ENCODE measurements at places on chromosomes 2 and 18. TPM values are rescaled to one million over a fixed set of nuclear protein-coding genes. Genes with fewer than 3 reads are reported as not detected.

The CNGA3 gene
- total RNA-seq, result 0.51 TPM

The TPO gene
- total RNA-seq, result 4.4 TPM

The MAP3K20 gene
- total RNA-seq, result 305 TPM

The EDAR gene
- 0.31 TPM for total RNA-seq

The ARHGAP28 gene
- total RNA-seq, result 26.0 TPM

The LRRTM4 gene
- total RNA-seq, result 2.4 TPM

The LYPD6B gene
- 1.7 TPM for total RNA-seq

The NCKAP5 gene
- 18.4 TPM for total RNA-seq

The MPP4 gene
- total RNA-seq, result 0.51 TPM

The DOK6 gene
- 3.9 TPM for total RNA-seq

The AMER3 gene
- total RNA-seq, result not detected

The TMEM163 gene
- total RNA-seq, result 0.72 TPM

The IL36A gene
- total RNA-seq, result 0.72 TPM

The PLCD4 gene
- total RNA-seq, result 31.0 TPM

The TSPYL6 gene
- total RNA-seq, result 0.21 TPM

The PLGLB2 gene
- 2.6 TPM for total RNA-seq

The EPHA4 gene
- 26.2 TPM for total RNA-seq

The RTP5 gene
- total RNA-seq, result not detected

The SKOR2 gene
- not detected for total RNA-seq

The DNER gene
- 1.3 TPM for total RNA-seq

The CHN1 gene
- total RNA-seq, result 19.7 TPM

The CERS6 gene
- total RNA-seq, result 49.6 TPM

The HOXD3 gene
- total RNA-seq, result 1.9 TPM

The HDHD2 gene
- total RNA-seq, result 24.1 TPM

The PAIP2B gene
- 16.2 TPM for total RNA-seq

The ACKR3 gene
- 12.2 TPM for total RNA-seq

The UGT1A7 gene
- total RNA-seq, result 1.3 TPM

The TNFAIP6 gene
- total RNA-seq, result 10.8 TPM

The CROCC2 gene
- total RNA-seq, result not detected

The SERPINB4 gene
- total RNA-seq, result not detected

The ITPRID2 gene
- total RNA-seq, result 138 TPM

The ATP6V1B1 gene
- 4.3 TPM for total RNA-seq

The TMEM247 gene
- not detected for total RNA-seq

The MAP3K19 gene
- total RNA-seq, result 0.21 TPM

The NYAP2 gene
- total RNA-seq, result 0.10 TPM

The HTR2B gene
- total RNA-seq, result 0.31 TPM

The MC2R gene
- not detected for total RNA-seq

The DCDC2C gene
- not detected for total RNA-seq

The SLC4A5 gene
- 2.6 TPM for total RNA-seq

The SF3B1 gene
- 314 TPM for total RNA-seq

The PUM2 gene
- 110 TPM for total RNA-seq

The FHOD3 gene
- total RNA-seq, result 33.0 TPM

The TRIM43 gene
- not detected for total RNA-seq

The TCF7L1 gene
- total RNA-seq, result 11.1 TPM

The COL6A3 gene
- total RNA-seq, result 661 TPM

The MAP2 gene
- 11.5 TPM for total RNA-seq

The ST6GAL2 gene
- total RNA-seq, result 7.1 TPM

The INO80B gene
- total RNA-seq, result 26.0 TPM

The DNAJC5G gene
- not detected for total RNA-seq

The TMBIM1 gene
- total RNA-seq, result 152 TPM

The SIX3 gene
- not detected for total RNA-seq

The BBS5 gene
- 12.2 TPM for total RNA-seq

The UGT1A3 gene
- total RNA-seq, result 0.51 TPM

The AFF3 gene
- total RNA-seq, result 18.0 TPM

The PRSS56 gene
- 0.82 TPM for total RNA-seq

The SELENOI gene
- total RNA-seq, result 20.6 TPM

The CACNB4 gene
- total RNA-seq, result 13.7 TPM

The CRYGC gene
- total RNA-seq, result not detected

The PID1 gene
- total RNA-seq, result 15.4 TPM

The GCKR gene
- total RNA-seq, result not detected
